ENCODE measurements at places on chromosomes 3 and 15.
A peak's percentile ranks its signal among the peaks of the same experiment; 100 is the strongest.

DNA sequence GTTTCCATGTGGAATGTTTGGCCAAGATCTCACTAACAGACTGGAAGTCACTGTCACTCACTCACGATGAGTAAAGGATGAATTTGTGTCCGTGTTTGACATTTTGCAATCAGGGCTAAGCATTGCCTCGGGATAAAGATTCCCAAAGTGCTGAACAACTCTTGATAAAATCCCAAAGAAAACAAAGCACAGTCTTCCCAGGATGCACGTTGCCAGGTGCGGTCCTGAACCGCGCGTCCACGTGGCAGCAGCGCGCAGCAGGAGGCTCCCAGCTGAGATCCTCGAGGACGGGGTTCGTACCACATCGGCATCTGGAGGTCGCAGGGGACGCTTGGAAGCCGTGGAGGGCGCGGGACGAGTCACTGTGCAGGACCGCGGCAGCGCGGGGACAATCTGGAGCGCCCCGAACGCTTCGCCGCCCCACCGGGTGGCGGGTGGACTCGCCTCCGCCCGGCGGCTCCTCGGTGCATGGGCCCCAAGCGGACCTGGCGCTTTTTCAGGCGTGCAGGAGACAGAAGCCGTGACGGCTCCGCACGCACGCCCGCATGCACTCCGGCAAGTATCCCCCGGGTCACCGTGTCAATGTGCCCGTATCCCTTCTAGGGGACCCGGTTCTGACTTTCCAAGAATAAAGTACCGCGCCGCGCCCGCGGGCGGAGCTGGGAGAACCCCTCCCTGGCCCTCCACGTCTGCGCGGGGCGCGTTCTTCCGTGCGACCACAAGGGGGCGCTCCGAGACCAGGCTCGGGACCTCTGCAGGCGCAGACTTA, 17.7 kb downstream of the CPN2 start:
- peak; percentile 94 for DNase-seq

DNA sequence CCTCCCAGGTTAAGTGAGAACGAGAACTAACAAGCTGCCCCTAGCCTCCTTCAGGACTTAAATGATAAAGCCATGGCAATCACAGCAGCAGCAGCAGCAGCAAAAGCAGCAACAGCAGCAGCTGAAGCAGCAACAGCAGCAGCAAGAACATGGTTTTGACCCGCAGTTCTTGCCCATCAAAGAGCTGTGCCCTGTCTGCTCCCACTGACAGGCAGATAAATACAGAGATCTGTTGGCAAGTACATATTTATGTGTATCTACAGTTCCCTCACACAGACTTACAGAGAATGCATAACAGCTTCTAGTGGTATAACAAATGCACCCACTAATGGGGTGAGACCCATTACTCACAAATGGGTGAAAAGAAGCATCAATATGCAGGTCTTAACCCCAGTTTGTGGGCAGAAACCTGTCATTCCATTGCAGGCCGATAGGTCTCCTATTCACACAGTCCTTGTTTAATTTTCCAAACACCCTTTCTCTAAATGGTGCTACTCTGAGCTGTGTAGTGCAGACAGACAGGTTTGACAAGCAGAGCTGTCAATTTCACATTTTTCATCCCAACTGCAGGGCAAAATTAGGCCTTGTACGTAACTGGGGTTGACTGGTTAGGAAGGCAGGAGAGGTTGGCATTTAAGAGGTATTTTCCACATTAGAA, 316.3 kb downstream of the TIGIT start:
- no peak for DNase-seq

DNA sequence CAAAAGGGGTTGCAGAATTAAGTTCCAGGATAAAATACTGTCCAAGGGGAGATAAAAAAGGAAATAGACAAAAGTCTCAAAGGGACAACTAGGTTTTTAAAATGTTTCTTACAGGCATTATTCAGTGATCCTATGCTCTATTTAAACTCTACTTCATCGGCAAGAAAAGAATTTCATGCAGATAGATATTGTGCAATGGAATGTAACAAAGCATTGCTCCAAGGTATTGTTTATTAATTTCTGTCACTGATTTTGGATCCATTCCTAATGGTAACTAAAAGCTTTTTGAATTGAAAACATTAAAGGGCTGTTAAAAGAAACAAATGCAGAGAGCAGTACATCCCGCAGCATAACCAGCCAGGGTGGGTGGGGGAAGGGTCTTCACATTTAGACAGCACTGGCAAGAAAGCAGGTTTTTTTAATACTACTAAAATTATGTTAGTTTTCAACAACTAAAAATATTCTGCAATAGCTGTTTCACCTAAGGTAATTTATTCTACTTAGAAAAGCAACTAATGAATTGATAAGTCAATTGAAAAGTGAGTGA, 82.9 kb downstream of the THBS1 start:
- no peak for DNase-seq

DNA sequence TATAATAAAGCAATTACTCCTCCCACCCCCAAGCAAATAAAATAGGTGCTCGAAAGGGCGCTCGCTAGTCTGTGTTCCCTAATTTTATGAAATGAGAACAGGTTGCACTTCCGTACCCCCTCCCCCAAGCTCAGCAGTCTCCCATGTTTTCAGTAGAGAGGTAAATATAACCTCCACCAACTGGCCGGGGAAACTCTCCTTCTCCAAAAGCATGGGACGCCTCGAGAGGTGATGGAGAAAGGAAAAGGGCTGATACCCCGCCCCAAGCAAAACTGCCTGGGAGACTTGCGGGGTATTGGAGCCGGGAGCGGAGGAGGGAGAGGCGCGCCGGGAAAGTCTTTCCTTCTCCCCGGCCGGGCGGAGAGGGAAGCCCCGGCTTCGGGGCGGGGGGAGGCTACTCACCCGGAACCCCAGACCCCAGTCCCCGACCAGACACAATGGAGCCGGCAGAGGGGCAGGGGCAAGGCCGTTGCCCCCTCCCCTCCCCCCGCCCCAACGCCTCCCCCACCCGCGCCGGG, 605 bp downstream of the DCUN1D1 start:
- DNase-seq, result peak; percentile 71

GRCh38 chr15:89912674-89913396, at the start of gene ARPIN:
ARPIN (minus strand) TSS chr15:89912952; CDS start chr15:89912835, 117 bp downstream.
- DNase-seq, result peak; percentile 82

- no peak for DNase-seq
Measured at GRCh38 chr3:151875759-151876158, 2.3 kb downstream of the SUCNR1 start.

DNA sequence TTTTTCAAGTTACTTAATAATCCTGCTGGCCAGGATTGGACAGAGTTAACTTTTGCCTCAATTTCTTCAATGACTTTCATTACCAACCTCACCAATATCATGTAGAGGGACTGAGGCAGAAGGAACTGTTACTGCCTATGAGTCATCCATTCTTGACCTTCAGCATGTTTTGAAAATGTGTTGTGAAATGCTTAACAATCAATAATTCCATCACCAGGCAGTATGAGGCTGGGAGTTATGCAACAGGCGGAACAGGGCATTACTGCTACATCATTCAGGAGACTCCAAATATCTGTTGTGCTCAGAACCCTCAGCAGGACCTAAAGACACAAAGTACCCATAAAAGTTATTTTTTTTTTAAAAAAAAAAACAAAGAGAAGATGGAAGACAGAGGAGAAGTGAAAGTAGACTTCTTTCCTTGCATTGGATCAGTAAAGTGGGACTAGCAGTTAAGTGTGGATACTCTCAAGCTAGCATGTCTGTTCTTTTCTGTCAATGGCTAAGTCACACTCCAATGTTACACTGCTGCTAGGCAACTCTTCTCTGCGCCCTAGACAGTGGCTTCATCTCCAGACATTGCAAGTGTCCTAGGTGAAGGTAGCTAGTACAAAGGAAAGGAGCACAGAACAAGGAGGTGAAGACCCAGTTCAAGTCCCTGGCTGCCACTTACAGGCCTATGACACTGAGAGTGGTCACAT, 184.9 kb upstream of the LPP start:
- no peak for DNase-seq

- DNase-seq, result no peak
Measured at GRCh38 chr3:39501968-39502837, 34.7 kb downstream of the MOBP start.

GRCh38 chr3:126969586-126969985, 13.3 kb upstream of the PLXNA1 start:
- no peak for DNase-seq

GRCh38 chr3:4990069-4990468, 10.8 kb downstream of the BHLHE40 start:
- DNase-seq, result no peak

- no peak for DNase-seq
Measured at GRCh38 chr3:82495655-82496054, 734.2 kb upstream of the GBE1 start.

GRCh38 chr3:189304465-189305351, 132.9 kb downstream of the TPRG1 start:
- DNase-seq, result no peak

- no peak for DNase-seq
Measured at GRCh38 chr15:100348578-100348977, 6.8 kb upstream of the ADAMTS17 start.

DNA sequence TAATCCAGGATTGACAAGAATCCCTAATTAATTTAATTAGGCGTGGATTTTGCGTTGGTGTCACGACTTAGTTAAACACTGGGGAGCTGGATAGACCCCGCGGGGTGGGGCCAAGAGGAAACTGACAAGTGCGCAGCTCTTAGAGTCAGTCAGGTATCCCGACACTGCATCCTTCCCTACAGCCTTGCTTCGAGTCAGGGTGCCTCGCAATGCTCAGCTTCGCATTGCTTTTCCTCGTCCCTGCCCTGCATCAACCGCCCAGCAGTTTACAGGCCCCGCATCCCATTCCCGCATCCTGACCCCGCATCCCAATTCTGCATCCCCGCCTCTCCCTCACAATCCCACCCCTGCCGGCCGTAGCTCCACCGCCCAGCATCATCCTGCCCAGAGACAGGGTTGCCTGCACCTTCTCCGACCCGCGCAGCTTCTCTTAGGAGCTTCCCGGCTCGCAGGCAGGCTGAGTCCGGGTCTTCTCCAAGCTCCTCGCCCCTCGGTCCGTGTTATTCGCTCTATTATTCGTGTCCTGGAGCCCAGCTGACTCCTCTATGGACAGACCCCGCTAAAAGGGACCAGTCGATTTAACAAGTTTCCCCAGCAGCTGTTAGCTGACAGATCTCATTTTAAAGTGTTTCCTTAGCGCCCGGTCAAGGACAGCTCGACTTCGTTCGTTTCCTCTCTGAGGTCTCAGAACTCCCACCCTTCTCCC, 699 bp upstream of the SHOX2 start:
- DNase-seq, result peak; percentile 77

DNA sequence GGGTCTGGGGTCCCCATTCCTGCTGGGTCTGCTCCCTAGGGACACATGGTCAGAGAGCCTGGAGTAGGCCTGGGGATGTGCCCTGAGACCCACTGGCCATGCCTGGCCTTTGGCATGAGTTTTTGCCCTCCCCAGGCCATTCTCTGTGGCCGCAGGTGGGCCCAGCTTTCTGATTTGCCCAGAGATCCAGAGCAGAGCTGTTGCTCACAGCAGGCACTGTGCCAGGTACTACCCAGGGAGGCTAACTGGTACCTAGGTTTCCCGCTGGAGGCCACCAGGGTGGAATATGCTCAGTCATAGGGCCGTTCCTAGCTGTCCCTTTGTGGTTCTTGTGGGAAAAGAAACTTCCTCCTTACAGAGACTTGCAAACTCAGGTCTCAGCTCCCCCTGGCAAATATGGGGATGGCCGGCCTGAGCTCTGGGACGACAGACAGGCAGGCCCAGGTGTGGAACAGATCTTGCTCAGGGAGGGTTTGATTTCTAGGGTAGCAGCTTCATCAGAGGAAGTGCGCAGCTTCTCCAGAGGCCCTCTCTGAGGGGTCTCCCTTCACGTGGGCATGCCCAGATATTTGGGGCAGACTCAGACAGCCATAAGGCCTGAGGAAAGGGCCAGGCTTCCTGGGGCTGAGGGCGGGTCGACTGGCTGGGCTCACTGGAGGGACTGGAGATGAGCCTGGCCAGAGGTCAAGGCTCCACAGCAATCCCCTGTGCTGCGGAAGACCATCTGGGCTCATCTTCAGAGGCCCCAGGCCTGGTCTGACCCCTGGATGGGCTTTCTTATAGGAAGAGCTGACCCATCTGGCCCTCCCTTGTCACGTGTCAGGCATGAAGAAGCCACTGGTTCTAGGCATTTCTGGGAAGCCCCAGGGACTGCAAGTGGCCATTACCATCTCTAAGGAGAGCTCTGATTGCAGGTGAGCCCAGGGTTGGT, 28.0 kb downstream of the ACAA1 start:
- peak; percentile 54 for DNase-seq

GRCh38 chr15:31252171-31252785, 74.4 kb upstream of the KLF13 start:
- no peak for DNase-seq

DNA sequence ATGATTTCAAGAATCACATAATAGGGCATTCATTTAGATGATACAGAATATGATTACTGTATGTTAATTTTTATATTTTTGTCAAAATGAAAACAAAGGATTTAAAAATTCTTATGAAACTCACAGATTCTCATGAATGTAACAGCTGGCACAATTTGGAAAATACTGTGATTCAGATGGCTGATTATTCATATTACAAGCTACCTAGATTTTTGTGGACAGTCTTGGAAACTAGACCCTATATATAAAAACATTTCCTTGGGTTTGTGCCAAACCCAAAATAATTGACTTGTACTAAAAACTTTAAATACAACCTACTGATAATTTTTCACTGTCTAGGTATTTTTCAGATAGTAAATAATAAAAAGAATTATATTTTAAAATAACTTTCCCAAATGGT, 26.2 kb downstream of the ZBED2 start:
- DNase-seq, result no peak

DNA sequence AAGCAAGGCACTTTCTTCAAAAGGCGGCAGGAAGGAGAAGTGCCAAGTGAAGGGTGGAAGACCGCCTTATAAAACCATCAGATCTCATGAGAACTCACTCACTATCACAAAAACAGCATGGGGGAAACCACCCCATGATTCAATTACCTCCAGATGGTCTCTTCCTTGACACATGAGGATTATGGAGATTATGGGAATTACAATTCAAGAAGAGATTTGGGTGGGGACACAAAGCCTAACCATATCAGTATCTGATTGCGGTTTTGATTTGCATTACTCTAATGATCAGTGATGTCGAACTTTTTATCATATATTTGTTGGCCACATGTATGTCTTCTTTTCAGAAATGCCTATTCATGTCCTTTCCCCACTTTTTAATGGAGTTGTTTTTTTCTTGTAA, 549.3 kb upstream of the IL12A start:
- no peak for DNase-seq

DNA sequence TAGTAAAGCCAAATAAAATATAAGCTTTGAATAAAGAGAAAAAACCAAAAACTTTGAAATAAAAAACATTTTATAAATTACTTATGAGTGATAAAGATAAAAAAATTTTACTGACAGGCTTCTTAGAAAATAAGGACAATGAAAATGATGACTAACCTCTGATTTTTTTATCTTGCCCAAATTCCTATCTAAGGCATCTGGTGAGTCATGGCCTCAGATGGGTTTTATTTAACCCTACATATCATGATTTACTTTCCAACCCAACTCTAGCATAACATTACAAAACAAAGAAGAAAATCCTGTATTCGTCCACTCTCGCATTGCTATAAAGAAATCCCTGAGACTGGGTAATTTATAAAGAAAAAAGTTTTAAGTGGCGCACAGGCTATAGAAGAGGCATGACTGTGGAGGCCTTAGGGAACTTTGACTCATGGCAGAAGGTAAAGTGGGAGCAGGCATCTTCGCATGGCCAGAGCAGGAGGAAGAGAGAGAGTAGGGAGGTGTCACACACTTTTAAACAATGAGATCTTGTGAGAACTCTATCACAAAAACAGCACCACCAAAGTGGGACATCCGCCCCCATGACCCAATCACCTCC, 152.1 kb downstream of the NEK10 start:
- no peak for DNase-seq

All from left forelimb (tissue), 1 donor.